ENCODE measurements at places on chromosomes 5 and 9. TPM values are rescaled to one million over a fixed set of nuclear protein-coding genes. Genes with fewer than 3 reads are reported as not detected.

ZNF618 gene
- total RNA-seq, result 7.6 TPM

CXXC5 gene
- 22.8 TPM for total RNA-seq

CDC42SE2 gene
- 29.3 TPM for total RNA-seq

LRRC19 gene
- total RNA-seq, result not detected

PRRT1B gene
- not detected for total RNA-seq
